Endothelial cell of umbilical vein (primary cell): ENCODE measurements at places on chromosomes 12 and 14. TPM values are rescaled to one million over a fixed set of nuclear protein-coding genes. Genes with fewer than 3 reads are reported as not detected.

DNA sequence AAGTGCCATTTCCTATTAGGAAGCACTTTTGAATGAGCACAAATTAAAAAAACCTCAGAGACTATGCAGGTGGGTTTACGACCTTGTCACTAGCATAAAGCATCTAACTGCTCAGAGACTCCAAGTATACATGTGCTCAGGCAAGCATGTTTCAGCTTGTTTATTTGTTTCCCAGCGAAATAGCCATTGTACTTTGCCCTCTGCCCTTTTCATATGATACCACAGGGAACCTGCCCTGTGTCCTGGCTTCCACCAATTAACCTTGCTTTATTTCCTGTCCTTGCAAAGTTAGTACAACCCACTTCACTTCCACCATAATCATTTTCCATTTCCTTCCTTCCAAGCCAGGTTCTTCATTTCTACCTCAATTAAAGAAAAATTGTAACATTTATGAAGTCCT is 194.9 kb downstream of the DUSP6 start:
- no peak for DNase-seq

- DNase-seq = no peak
Observed at GRCh38 chr12:130347588-130347987, 9.9 kb downstream of the PIWIL1 start.

DNA sequence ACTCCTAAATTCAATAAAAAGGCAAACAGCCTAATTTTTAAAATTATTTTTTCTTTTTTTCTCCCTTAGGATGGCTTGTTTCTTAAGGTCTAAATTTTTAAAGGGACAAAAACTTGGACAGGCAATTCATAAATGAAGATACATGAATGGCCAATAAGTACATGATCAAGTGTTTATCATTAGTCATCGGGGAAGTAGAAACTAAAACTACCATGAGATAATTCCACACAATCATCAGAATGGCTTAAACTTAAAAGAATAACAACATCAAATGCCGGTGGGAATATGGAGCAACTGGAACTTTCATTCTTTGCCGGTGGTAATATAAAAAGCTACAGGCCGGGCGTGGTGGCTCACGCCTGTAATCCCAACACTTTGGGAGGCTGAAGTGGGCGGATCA is 29.1 kb downstream of the MOK start:
- no peak for DNase-seq

GRCh38 chr12:124940143-124940392 is 25.6 kb upstream of the UBC start:
- DNase-seq = no peak

- no peak for DNase-seq
Observed at GRCh38 chr12:24133384-24133783, 183.9 kb upstream of the SOX5 start.

GRCh38 chr12:10268037-10268436 is 39.6 kb upstream of the KLRD1 start:
- no peak for DNase-seq

The TTC9 gene
- 0.09 TPM in 1 of 2 replicates, not detected in the other for total RNA-seq

The SMIM10L1 gene
- total RNA-seq = 10.8 and 10.9 TPM in 2 replicates

The GRIN2B gene
- total RNA-seq = not detected in 2 replicates

The SSPN gene
- total RNA-seq = 0.65 and 2.1 TPM in 2 replicates
